ENCODE measurements at places on chromosomes 6 and 20.

GRCh38 chr6:158389193-158389919, 77.1 kb downstream of the TULP4 start:
- no peak for DNase-seq

DNA sequence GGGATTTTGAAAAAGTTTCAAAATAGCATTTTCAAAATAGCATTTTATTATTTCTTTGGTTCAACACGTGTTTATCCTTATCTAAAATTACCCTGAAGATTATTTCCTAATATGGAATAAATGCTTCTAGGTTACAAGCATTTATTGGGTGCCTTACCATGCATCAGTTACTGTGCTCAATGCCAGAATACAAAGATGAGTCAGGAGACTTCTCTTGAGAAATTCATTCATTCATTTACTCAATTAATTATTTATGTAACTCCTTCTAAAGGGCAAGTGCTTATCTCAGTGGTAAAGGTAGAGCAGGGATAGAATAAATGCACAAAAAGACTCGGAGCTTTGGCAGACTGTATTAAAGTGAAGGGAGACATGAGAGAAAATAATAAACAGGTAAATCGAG, 150.1 kb upstream of the PDE7B start:
- no peak for DNase-seq

DNA sequence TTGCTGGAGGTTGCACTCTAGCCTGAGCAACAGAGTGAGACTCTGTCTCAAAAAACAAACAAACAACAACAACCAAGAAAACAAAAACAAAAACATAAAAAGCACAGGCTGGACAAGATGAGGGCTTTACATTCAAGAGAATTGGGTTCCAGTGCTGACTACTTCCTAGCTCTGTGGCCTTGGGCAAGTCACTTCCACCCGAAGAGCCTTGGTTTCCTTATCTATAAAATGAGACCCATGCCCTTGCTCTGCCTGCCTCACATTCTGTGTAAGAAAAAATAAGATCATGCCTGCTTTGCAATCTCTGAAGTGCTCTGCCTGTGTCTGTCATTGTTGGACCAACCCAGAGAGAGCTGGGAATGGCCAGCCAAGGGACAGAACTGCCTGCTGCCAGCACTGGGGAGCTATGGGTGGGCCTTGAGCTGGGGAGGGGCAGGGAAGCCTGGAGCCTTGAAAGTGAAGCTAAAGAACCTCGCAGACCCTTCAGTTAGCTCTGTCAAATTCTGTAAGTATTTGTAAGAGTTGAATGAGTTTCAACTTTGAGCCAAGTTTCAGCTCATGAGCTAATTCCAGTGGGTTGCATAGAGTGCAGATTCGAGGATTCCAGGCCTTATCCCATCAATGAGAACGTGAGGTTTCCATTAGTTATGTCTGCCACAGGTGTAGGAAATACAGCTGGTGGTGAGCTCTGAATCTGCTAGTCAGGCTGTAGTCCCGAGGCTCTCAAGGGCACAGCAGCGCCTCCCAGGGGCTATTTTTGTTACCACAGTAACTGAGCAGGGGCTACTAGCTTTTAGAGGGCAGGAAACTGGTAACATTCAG, 93.2 kb downstream of the DLGAP4 start:
- DNase-seq, result peak; percentile 28

GRCh38 chr6:63690221-63690620, 54.6 kb downstream of the PHF3 start:
- no peak for DNase-seq

GRCh38 chr20:20864351-20865096, 152.1 kb upstream of the RALGAPA2 start:
- DNase-seq, result no peak

- DNase-seq, result no peak
Observed at GRCh38 chr6:36436466-36436865, 6.2 kb downstream of the PXT1 start.

GRCh38 chr6:123616942-123617341, 19.8 kb downstream of the TRDN start:
- DNase-seq, result no peak

DNA sequence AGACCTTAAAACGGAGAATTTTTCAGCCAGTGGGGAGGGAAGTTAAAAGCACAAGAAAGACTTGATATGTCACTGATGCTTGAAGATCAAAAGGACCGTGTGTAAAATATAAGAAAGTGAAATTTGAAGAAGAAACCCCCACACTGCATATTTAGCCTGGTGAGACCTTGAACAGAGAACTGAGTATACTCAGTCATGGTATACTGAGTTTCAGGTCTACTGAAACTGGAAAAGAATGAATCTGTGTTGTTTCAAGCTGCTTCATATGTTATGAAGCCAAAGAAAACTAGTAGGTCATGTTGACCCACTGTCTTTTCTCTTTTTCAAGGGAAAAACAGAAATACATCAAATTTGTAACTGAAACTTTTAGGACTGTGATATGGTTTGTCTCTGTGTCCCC, 443.8 kb upstream of the GJE1 start:
- no peak for DNase-seq

- DNase-seq, result no peak
Observed at GRCh38 chr6:170230520-170231292, 60.2 kb downstream of the DLL1 start.

GRCh38 chr20:42041000-42041565, 422.9 kb upstream of the CHD6 start:
- no peak for DNase-seq

- DNase-seq, result no peak
Observed at GRCh38 chr6:119727504-119728219, 378.1 kb upstream of the MAN1A1 start.

DNA sequence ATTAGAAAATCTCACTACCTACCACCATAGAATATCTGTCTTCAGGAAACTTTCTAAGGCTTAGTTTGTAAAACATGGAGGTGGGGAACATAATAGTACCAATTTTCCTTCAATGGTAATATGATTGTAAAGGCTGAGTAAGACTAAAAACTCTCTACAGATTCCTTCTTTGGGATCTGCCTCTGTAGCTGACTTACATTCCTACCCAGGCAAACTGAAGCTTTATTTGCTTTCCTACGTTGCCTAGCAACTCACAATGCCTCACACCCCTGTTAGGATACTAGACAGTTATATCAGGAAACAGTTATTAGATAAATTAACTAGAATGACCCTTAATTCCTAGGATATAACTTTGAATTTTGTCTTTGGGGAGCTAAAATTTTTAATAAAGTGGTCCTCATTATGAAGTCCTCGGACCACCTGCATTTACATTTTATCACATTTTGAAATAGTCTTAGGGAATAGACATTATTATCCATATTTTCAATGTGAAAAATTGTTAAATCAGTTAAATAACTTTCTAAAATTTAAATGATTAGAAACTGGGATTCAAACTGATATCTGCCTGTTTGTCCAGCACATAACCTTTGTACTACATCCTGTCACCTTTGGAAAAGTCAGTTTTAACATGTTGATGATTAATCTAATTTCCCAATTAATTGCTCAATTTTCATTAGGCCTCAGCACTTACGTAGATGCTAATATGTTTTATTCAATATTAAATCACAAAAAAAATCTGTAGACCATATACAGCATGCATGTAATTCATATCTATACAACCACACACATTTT, 591.4 kb downstream of the RNF144B start:
- no peak for DNase-seq

DNA sequence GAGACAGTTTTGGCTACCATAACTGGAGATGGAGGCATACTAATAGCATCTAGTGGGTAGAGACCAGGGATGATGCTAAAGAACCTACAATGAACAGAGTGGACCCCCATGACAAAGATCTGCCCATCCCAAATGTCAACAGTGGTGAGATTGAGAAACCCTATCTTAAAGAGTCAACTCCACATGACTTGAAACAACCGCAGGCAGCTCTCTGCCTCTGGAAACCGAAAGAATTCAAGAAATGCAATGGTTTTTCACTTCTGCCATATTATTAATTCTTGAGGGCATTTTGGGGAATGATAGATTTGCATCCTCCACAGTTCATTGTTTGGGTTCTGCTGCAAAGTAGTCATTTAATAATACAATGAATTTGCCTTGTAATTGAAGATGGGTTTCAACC, 463.4 kb downstream of the MAFB start:
- no peak for DNase-seq

- DNase-seq, result no peak
Observed at GRCh38 chr6:168417679-168418557, 23.1 kb upstream of the SMOC2 start.
